ENCODE measurements at places on chromosomes 16 and 17.

DNA sequence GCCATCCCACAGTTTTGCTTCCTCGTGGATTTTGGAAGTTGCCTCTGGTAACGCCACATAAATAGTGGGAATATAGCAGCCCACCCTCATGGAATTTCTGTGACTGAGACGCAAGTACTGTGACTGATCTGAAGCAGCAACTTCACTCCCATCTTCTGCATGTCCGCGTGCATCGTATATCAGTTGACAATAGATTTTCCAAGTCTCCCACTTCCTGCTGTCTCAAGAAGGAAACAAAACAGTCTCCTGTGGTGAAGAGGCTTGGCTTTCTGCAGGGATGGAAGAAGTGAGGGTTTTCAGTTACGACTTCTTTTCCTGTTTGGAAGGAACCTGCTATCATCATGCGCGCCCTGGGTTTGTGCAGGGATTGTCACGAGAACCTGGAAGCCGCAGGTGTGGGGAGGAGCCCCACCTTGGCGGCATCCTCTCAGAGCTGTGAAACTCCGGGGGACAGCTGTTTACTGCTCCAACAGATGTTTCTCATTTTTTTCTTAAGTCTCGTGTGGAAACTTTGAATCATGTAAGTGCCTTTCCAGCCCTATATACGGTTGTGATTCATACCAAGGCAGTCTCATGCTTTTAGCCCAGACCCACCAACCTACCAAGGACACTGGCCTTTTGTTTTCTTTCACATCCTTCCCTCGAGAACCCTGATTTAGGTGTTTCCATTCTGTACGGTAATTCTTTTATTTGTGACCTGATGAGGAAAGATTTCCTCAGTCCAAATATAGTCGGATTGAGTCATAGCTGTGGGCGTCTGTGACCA is 57.5 kb downstream of the WIPI1 start:
- DNase-seq = no peak

DNA sequence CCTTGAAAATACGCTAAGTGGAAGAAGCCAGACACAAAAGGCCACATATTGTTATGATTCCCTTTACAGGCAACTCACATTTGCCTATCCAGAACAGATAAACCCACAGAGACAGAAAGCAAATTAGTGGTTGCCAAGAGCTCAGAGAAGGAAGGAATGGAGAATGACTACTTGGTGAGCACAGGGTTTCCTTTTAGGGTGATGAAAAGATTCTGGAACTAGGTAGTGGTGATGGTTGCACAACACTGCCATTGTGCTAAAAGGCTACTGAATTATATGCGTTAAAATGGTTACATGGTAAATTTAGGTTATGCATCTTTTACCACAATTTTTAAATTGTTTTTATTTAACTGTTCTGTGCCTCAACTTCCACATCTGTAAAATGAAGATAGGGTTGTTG is 4.4 kb downstream of the COPRS start:
- no peak for DNase-seq

DNA sequence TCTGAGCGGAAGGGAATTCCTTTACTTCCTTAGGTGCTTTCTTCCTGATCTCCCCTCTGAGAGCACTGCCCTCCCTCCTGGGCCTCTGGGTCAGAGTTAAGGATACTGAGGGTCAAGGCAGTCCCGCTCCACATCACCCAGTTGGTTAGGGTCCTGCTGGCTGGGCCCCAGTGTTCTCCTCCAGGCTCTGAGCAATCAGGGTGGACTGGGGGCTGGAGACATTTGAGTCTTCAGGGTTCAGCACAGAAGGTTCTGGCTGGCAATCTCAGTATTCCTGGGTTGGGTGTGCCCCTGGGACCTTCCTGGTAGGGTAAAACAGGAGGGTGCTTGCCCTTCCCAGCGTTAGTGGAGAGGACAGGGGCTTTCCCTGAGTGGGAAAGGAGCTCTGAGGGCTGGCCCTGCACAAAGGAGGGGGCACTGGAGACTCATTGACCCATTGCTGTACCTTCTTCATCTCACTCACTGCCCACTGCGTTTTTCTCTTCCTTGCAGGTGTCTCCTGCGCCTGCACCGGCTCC is 448 bp downstream of the MT1M start:
- no peak for DNase-seq

DNA sequence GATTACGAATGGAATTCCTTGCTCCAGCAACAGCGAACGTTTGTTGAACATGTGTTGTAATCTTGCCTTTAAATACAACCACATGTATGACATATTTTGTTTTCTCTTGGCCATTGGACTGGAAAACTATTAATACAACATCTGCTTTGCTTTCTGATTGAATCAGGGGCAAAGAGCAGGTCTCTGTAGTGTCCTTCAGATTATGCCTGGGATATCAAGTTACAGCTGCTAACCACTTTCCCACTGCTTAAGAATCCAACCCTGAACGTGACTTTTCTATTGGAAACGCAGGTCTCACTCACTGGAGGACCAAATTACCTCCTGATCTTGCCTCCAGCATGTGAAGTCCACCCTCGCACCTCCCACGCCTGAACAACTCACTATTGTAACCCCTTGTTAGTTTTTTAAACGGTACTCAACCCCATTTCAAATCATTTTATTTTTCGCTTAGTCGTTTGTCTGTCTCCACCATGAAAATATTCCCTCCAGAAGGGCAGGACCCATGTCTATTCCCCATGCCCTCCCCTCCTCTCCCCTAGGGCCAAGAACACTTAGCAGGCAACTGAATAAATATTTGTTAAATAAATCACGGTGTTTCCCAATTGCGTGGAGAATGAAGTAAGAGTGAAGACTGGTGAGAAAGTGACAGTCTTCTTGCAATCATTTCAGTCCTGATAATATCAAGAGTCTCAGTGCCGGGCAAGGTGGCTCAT is 57.4 kb upstream of the MRTFB start:
- peak; percentile 85 for DNase-seq

- DNase-seq = no peak
Measured at GRCh38 chr16:21986692-21987246, 14.1 kb downstream of the PDZD9 start.

DNA sequence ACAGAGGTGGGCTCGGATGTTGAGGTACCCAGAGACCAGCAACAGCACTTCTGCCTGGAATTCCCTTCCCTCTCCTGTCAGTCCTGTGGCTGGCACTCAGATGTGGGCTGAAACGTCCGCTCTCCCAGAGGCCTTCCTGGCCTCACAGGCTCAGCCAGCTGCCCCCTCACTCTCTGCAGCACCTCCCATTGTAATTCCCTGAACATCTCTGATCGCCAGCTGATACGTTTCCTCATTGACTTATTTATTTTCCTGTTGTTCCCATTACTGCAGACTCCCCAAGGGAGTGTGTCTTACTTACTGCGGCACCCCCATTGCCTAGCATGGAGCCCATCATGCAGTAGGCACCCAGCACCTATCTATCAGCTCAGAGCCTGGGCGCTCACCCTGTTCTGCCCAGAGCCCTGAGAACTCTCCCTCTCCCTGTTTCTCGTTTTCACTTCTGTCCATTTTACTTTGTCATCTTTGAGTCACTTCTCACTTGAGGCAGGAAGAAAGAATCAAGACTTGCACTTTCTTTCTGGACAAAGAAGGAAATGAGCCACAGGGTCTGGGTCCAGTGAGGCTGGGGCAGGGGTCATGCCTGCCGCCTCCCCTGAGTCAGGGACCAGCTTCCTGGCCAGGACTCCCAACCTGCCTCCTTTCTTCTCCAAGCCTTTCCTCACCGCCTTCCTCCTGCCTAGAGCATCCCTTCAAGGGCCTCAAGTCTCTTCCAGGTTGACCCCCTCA is 10.2 kb downstream of the CDH5 start:
- no peak for DNase-seq

GRCh38 chr17:48376682-48377325 is 53.2 kb downstream of the SKAP1 start:
- no peak for DNase-seq

DNA sequence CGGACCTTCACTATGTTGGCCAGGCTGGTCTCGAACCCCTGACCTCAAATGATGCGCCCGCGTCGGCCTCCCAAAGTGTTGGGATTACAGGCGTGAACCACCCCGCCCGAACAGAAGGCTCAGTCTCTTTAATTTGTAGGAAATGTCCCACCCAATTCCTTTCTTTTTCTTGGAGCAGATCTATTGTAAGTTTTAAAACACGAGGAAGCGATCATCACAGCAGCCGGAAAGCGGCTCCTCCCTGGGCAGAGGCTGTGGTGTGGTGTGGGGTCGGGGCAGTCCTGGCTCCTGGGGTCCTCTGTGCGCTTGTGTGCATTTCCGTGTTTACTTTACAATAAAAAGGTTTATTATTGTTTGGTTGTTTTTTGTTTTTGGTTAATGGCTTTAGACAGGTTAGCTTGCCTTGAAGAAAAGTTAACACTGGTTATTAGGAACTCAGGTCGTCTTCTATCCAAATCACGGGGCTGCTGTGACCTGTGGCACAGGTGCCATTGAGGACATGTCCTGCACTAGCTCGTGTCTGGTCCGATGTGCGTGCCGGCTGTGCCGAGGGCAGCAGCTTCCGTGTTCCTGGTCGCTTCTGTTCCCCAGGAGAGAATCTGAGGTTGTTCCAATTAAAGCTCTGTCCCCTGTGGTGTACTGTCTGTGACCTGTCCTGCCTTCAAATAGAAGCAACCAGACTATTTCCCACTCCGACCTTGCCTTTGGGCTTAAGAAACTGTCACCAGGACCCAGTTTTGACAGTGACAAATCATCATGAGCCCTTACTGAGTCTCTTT is 83.1 kb downstream of the SEC14L1 start:
- DNase-seq = no peak

GRCh38 chr16:88977018-88977811 is at the start of gene CBFA2T3:
CBFA2T3 (minus strand) TSS chr16:88977207; CDS start chr16:88976807, 400 bp downstream.
- DNase-seq = peak; percentile 72

DNA sequence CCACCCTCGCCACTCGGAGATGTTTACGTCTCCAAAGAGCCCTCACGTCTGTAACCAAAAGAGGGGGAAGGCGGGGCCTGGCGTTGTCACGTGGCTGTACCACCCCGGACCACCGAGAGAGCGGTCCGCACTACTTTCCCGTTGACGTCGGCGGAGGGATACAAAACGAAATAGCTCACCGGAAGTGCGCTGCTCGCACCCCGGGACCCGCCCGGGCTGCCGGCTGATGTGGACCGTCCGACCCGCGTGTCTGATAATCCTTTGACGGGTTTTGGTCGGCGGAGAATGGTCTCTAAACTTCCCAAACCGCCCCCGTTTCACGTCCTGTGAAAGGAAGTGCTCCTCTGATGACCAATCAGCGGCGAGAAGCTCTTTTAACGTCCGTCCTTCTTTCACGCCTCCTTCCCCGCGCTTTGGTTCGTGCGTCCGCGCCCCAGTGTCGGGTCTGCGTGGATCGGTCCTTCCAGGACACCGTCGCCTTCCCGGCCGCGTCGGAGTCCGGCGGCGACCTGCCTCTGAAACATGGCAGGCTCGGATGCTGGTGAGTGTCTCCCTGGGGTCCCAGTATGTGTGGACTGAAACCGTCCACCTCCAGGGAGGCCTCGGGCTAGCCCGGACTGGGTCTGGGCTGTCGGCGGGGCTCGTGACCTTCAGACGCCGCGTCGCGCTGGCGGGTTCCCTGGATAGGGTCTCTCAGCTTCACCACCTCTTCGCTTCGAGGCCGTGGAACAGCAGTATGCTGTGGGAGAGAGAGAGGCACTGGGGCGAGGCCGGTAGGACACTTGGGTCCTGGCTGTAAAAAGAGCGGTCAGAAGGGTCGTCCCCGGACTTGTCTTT is at the start of gene CEP95:
CEP95 (plus strand) TSS at position 402 of the 837 bp plus-strand sequence; CDS start at position 523, 121 bp downstream.
- DNase-seq = peak; percentile 99

DNA sequence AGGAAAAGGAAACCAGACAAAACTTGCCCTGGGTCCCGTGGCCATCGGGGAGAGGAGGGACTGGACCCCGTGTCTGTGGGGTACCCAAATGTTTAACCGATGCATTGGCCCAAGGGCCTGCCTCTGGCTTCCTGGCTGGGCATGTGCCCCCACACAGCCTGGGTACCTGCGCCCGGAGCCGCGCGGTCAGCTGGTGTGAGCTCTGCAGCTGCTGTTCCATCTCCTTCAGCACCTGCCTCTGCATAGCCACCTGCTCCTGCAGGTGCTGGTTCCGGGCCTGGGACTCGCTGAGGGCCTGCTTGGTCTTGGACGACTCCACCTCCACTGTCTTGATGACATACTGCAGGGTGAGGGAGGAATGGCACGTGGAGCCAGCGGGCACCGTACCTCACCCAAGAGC is 31.9 kb downstream of the KIFC3 start:
- no peak for DNase-seq

Data from eye (tissue), 1 donor.